ENCODE measurements at places on chromosomes 5 and 9.

DNA sequence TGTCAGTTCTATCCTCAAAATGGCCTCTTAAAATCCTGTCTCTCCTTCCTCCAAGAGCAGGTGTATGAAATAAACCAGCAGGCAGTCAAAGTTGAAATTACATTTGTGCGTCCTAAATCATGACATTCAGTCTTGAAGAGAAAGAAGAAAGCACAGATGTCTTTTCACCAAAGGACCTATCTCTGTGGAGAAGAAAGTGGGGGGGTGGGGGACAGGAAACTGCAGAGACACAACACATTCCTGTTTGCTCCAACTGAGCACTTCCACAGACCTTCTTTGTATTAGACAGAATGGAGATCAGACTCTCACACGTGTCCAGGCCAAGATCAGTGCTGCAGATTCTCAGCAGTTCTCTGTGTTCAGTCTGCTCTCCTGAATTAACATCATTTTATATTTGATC lies 471.9 kb upstream of the RGMB start:
- DNase-seq = no peak

DNA sequence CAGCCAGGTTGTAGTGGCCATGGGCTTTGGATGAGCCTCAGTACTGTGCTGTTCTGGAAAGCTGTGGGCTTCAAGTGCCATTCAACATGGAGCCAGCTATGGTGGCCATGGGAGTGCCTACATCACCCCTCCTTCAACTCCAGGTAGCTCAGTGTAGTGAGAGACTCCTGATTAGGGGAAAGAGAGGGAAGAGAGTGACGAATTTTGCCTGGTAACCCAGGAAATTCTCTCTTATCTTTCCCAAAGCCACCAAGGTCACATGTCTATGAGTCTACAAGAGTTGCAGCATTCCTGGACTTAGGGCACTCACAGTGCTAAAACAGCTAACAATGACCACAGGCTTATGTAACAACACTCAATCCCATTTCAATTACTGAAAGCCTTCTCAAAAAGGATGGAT lies 81.7 kb upstream of the SPTLC1 start:
- DNase-seq = no peak

- DNase-seq = no peak
Observed at GRCh38 chr5:131999441-132000240, 11.8 kb downstream of the ACSL6 start.

DNA sequence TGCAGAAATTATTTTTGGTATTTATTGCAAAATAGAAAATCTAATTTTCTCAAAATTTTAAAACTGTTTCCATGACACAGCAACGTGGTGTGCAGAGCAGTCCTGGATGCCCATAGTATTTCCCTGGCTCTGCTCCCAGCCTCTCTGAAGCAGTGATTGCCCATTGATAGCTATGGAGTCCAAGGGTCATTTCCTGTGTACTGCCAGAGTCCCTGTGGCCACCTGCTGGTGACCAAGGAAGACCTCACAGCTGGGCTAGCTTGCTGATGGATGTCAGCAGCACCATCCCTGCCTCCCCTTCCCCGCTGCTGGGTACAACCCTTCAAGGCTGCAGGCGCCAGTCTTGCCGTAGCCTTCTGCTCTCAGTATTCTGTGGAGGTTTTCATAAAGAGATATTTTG lies 184.1 kb downstream of the DIRAS2 start:
- DNase-seq = no peak

DNA sequence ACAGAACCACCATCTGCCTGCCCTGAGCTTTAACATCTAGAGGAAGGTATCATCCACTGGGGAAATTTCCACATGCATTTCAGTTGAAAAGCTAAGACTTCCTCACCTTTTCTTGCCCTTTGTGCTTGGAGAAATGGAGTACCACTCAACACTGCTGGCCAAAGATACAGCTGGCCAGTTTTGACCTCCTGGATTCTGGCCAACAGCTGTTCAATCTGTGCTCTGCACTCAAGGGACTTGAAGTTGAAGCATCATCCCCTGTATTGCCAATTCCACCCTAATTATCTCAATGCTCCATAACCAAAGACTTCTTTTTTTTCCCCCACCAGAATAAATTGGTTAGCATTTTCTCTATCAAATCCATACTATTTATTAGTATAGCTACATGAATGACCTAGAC lies 70.4 kb upstream of the PRDM9 start:
- no peak for DNase-seq
